ENCODE measurements at places on chromosomes 11 and 22.

- DNase-seq, result no peak
Measured at GRCh38 chr11:75504501-75504900, 21.2 kb downstream of the GDPD5 start.

DNA sequence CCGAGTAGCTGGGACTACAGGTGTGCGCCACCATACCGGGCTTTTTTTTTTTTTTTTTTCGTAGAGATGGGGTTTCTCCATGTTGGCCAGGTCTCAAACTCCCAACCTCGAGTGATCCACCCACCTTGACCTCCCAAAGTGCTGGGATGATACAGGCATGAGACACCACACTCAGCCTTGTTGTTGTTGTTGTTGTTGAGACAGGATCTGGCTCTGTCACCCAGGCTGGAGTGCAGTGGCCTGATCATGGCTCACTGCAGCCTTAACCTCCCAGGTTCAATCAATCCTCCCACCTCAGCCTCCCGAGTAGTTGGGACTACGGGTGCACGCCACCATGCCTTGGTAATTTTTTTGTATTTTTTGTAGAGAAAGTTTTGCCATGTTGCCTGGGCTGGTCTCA lies 23.4 kb upstream of the CLDN5 start:
- DNase-seq, result no peak

DNA sequence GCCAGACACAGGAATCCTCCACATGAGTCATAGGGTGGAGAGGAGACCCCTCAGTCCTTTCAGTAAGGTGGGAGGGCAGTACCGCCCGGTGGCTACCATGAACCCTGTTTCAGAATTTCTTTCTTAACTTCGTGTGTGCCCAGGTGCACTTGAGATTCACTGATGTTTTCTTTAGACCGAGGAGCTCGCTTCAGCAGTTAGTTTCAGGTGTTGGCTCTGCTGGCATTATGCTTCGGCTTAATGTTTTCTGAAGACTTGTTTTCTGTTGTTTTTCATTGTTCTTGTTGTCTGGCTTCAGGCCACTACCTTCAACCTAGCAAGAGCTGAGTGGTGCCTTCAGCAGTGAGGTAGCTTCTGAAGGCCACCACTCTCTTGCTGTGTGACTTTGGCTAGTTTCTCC lies 71.5 kb downstream of the BMAL1 start:
- DNase-seq, result no peak

GRCh38 chr11:95147364-95147905 lies 57.8 kb downstream of the ENDOD1 start:
- DNase-seq, result no peak
